ENCODE measurements at places on chromosomes 3 and 15.

GRCh38 chr15:85642693-85643066 lies 152.0 kb downstream of the KLHL25 start:
- DNase-seq, result no peak

DNA sequence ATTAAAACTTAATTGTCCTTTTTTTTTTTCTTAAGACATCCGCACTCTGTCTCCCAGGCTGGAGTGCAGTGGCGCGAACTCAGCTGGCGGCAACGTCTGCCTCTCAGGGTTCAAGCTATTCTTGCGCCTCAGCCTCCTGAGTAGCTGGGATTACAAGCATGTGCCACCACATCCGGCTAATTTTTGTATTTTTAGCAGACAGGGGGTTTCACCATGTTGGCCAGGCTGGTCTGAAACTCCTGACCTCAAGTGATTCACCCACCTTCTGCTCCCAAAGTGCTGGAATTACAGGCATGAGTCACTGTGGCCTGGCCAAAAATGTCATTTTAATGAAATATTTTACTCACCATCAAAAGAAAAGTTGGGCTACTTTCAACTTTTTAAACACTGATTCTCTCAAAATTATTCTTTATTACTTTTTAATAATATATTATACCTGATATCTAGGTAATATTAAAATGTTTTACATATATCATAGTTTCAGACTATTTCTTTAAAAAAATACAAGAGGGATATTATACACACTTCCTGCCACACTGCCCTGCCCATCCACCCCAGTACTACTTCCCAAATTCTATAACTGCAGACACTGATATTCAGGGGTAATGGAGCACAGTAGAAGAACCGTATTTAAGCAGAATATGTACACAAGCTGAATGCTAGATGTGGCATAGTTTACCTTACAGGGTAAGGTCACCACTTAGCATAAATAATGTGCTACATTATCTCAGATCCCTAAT lies 723.9 kb upstream of the ZNF385D start:
- peak; percentile 3 for DNase-seq

DNA sequence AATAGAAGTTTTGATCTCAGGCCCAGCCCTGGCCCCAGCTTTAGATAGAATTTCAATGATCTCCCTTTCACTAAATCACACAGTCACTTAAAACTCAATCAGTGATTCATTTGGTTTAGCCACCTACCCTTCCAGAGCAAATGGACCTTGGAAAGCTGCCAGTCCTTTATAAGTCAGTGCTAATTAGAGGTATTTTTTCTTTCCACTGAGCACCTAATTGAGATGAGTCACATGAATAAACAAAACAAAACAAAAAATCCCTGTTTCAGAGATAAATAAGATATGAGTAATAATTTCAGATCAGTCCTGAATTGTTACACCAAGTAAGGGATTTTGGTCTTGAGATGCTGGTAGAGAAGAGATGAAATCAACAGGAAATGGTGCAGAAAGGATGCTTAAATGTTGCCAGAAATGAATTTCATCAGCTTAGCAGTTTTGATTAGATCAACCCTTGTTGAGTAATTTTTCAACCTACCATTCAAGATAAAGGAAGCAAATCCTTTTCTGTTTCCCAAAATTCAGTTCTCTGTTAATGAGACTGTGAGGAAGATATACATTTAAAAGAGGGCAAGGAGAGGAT lies 352.0 kb upstream of the COL8A1 start:
- no peak for DNase-seq

- DNase-seq, result no peak
Observed at GRCh38 chr15:94970802-94971201, 739.4 kb downstream of the MCTP2 start.

DNA sequence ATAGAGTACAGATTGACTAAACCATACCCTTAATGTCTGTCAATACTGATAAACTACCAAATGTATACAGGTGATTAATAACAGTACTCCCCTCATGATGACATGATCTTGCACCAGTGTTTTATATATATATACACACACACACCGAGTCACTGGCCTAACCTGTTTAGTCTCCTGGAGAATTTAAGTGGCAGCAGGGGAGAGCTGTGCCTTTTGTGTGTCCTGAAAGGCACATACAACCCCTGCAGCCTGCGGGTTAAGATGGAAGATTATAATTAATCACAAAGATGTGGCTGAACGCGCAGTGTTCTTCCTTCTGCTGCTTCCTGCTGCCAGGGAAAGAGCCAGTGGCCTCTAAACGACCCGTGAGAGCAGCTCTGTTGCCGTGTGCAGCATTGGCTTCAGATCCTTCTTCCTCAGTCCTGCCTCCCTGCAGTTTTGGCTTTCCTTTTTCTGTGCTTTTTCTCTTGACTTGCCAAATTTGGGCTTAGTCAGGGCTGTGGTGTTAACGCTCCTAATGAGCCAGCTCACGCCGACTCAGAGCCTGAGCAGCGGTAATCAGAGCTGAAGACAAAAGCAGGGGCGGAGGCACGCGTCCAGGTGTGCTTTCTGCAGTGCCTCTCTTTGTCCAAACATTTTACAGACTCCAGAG lies 42.5 kb upstream of the UBE3A start:
- DNase-seq, result peak; percentile 1

GRCh38 chr15:59996298-59997041 lies 7.6 kb upstream of the FOXB1 start:
- no peak for DNase-seq

GRCh38 chr15:82105451-82106215 lies 59.8 kb upstream of the MEX3B start:
- peak; percentile 84 for DNase-seq

DNA sequence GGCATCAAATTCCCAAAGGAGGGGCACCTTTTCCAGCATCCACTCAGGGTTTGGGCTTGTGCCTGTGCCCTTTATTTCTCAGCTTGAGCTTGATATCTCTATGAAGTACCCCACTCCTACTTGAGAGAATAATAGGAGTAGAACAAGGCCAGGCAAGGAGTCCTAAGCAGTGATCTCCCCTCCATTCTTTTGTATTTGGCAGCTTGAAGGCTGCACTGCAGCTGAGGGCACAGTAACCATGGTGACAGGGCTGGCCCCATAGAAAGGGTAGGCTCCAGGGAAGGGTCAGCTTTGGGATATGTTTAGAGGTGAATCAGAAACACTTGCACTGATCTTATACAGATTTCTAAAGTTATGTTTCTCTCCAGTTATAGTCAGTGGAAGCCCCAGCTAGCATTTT lies 145.4 kb upstream of the SLC24A5 start:
- no peak for DNase-seq

DNA sequence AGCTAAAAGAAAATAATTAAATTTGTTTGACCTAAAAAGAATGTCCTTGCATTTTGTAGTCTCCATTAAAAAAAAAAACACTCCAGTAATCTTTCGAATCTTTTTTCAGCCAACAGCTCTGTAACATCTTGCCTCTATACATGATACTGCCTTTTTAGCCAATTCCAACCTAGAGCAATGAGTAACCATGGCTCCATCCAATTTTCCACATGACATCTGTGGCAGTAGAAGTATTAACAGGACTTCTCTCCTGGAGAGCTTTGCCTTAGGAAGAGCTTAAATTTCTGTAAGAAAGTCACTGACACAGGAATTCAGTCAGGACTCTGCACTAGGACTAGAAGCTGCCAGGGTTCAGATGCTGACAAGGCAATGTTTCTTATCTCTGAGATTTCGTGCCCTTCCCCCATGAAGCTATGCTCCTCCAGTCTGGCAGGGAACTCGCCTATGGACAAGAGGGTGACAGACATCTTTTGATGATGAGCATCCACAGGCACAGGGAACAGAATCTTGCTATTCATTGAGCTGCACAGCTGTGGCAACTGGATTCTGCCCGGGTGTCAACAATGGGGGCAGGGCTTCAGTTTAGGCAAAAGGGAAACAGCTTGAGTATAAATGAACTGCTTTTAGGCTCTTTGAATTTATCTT lies 81.8 kb downstream of the ALCAM start:
- DNase-seq, result no peak

DNA sequence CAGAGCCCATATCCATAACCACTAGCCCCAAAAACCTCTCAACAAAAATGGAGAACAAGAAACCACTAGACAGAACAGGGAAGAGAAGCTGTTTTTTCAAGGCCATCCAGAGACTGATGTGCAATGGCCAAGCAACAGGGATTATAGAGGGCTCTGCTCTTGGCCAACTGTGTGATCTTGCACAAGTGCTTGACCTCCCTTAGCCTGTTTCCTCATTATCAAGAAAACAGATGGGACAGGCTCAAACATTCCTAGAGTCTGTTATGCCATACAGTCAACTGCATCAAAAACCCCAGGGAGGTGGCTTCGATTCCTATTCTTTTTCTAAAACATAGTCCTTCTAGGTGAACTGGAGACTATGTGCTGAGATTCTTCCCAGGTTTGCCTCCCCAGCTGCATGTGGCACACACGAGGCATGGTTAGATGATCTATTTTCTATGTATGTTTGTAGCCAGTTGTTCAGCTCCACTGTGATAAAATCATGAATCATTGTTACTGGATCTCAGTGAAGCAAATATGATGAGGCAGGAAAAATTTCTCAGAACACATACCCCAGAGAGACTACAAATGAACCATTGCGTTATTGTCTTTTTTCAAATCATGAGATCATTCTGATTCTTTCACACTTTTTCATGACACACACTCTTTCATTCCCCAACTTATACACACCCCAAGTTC lies 132.9 kb upstream of the TGFBR2 start:
- DNase-seq, result peak; percentile 64

DNA sequence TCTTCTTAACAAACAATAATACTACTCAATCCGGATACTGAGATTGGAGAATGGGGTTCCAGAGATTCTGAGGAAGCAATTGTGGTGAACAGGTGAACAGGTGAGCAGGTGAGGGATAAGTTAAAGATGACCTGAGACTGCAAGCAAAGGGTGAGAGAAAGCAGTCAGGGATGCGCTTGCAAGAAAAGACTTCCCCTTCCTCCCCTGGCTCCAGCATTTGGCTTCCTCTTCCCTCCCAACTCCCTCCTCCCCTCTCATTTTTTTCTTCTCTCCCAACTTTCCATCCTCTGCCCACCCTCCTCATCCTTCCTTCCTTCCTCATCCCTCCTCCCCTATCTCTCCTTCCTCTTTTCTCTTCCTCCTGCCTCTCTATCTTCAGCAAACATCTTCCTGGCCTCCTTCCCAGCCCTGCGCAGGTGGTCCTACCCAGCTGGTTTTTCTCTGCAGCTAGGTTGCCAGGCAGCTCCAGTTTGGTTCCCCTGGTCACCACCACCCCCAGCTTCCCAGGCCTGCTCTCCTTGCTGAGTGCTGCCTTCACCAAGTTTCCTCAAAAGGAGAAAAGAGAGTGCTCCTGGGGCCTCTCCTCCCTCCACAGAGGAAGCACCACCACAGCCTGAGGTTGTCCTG lies 10.4 kb upstream of the VIPR1 start:
- DNase-seq, result no peak

DNA sequence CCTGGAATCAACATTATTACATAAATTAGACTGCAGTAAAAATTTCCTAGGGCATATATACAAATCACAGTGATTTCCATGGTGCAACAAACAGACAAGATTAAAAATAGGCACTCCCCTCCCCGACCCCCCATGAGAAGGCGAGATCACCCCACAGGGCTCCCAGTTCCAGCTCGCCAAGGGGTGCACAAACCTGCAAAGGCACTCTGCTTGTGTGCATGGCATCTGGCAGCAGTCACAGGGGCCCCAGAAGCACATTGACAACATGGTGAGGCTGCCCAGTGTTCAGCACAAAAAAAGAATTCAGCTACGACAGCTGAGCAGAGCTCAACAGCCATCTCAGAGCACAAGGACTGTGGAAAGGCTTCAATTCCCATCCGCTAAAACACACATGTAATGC lies 19.2 kb upstream of the CERS3 start:
- no peak for DNase-seq

DNA sequence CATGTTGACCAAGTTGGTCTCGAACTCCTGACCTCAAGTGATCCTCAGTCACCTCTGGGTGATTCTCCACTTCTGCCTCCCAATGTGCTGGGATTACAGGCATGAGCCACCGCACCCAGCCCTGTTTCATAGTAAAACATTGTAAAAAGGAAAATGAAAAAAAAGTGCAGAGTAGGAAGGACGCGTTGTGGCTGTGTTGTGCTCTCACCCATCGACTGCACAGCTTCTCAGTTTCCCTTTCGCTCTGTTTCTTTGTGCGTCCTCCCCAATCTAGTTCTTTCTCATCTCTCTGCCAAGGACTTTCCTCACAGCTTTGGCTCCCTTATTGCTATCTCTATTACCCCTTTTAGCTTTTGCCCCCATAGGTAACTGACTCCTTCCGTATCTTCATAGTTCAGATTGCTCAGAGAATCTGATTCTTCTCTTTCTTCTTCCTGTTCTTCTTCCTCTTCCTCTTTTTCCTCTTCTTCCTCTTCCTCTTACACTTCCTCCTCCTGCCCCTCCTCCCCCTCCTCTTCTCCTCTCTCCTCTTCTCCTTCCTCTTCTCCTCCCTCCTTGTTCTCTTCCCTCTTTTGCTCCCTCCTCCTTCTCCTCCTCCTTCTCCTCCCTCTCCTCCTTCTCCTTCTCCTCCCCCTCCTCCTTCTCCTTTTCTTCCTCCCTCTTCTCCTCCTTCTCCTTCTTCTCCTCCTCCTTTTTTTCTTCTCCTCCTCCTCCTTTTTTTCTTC lies 81.1 kb upstream of the VGLL4 start:
- DNase-seq, result no peak

- DNase-seq, result peak; percentile 17
Observed at GRCh38 chr3:27279123-27279522, 90.1 kb downstream of the NEK10 start.

DNA sequence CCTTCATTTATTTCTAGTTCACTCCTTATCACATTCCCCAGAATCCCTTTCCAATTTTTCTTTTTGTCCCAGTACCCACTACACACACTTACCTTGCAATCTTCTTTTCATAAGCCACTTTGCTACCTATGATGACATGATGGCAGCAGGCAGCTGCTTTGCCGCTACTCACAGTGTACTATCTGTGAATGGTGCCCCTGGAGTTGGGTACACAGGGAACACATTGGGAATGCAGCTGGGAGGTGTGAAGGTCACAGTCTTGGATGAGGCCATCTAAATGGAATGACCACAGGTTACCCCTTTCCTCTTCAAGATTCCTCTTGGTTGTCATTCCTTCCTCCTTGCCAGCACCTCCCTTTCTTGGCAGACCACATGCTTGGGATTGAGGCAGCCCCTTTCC lies 20.8 kb upstream of the TNIK start:
- no peak for DNase-seq

- no peak for DNase-seq
Observed at GRCh38 chr15:92149029-92149428, 244.7 kb upstream of the ST8SIA2 start.

- no peak for DNase-seq
Observed at GRCh38 chr3:158111861-158112260, 2.0 kb downstream of the RSRC1 start.

GRCh38 chr3:135090020-135090717 lies 295.1 kb downstream of the EPHB1 start:
- DNase-seq, result no peak

DNA sequence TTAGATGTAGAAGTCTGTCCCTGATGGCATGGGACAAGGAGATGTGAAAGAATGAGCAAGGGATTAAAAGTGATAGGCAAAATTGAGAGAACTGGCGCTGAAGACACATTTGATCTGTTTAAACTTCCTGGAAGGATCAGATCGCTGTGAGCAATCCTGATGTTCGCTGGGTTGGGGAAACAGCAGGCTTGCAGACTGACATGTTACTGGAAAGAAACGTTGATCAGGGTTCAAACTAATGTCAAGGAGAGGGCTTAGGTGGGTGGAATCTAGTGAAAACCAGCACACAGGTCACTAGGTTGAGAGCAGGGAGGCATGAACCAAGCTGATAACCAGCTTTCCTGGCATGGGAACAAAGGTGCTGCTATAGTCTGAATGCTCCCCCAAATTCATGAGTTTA lies 34.5 kb upstream of the SPTSSB start:
- DNase-seq, result no peak

Data from trophoblast cell (in vitro differentiated cells and primary cell).